ENCODE measurements at places on chromosomes 3 and 15.
A peak's percentile ranks its signal among the peaks of the same experiment; 100 is the strongest.

DNA sequence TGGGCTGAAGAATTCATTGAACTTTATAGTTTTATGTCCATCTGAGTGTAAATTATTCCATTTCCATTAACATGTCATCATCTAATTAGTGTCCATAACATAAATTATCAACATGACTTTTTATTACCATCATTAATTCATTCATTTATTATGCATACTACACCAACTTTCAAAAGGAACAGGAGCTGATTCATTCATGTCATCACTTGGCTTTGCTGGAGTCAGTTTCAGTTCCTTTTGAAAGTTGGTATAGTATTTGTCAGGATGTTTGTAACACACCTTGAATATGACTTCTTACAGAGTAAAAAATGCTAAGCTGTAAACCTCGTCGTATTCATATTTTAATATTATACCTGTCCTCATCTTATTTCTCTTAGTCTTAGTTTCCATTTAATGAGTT, 298.0 kb upstream of the RBMS3 start:
- ATAC-seq, result no peak

DNA sequence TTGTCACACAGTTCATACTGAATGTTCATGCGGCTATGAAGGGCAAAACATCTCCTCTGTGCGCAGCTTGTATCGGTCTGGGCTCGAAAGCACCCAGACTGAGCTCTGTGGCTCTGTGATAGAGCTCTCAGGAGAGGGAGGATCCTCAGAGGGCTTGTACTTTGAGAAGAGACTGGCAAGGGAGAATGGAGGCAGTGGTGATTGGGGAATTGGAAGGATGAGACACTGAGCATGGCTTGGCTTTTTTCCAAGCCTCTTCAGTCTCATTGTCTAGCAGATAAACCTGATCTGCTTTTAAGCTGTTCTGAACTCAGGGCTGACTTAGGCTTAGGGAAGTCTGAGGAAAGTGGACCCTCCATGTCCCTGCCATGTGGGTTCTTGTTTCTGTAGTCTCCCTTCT, 43.0 kb downstream of the RAD54L2 start:
- no peak for ATAC-seq

GRCh38 chr3:8421711-8422110, 79.9 kb upstream of the LMCD1 start:
- ATAC-seq, result no peak

GRCh38 chr15:68479406-68479805, 47.4 kb upstream of the ITGA11 start:
- no peak for ATAC-seq

GRCh38 chr15:67691450-67691849, 133.9 kb upstream of the SKOR1 start:
- no peak for ATAC-seq

- ATAC-seq, result no peak
Measured at GRCh38 chr3:184766555-184767261, 45.3 kb upstream of the VPS8 start.

DNA sequence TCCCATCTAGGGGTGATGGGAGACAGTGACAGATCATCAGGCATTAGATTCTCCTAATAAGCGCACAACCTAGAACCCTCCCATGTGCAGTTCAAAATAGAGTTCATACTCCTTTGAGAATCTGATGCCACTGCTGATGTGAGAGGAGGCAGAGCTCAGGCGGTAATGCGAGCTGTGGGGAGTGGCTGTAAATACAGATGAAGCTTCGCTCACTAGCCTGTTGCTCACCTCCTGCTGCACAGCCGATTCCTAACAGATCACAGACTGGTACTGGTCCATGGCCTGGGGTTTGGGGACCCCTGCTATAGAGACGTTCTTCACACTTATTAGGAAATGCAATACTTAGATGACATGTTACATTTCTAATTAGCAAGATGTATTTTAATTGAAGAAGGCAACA, 154.4 kb downstream of the CBLB start:
- ATAC-seq, result no peak

- ATAC-seq, result no peak
Measured at GRCh38 chr15:66707310-66708082, 5.5 kb downstream of the SMAD6 start.

- ATAC-seq, result no peak
Measured at GRCh38 chr3:193978030-193978429, 157.9 kb upstream of the HES1 start.

DNA sequence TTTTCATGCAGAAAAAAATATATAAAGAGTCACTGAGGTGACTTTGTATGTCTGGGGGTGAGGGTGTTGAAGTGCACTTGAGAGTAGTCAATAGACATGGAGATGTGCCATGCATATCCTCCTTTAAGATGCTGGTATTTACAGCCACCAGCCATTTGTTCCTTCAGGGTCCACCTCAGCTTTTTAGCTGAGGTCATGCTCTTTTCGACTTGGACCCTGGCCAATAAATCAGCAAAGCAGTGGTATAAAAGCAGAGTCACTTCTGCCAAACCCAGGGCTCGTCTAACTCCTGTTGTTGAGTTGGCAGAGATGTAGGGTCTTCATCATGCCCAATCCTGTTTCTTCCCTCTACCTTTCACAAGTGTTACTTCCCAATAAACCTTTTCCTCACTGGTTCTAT, 75.1 kb upstream of the OSTN start:
- ATAC-seq, result no peak

DNA sequence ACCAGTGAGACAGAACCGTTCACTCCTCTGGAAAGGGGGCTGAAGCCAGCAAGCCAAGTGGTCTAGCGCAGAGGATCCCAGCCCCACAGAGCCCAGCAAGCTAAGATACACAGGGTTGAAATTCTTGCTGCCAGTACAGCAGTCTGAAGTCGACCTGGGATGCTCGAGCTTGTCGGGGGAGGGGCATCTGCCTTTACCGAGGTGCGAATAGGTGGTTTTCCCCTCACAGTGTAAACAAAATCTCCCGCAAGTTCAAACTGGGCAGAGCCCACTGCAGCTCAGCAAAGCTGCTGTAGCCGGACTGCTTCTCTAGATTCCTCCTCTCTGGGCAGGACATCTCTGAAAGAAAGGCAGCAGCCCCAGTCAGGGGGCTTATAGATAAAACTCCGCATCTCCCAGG, 11.4 kb downstream of the CEP97 start:
- ATAC-seq, result no peak

DNA sequence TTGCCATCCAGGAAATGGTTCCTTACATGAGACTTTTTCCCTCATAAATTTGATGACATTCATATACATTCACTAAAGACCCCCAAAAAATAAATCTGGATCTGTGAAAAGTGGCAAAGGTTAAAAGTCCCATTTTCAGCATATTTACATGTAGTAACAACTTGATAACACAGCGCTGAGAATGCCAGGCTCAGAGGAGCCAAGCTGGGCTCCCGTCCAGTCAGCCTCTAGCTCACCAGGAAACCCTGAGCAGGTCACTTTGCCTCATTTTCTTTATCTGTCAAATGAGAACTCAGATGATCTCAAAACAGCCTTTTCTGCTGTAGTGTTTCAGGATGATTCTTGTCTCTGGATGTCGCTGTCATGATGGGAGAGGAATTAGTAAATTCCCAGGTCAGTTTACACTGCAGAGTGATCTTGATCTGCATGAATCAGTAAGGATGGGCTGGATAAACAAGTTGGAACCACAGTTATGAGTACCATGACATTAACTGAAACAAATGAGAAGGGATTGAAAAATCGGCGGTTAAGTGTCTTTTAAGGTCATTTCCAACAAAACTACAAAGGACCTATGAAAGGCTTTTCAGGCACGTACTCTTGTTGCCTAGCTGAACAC, 82.8 kb downstream of the PPARG start:
- peak; percentile 23 for ATAC-seq

DNA sequence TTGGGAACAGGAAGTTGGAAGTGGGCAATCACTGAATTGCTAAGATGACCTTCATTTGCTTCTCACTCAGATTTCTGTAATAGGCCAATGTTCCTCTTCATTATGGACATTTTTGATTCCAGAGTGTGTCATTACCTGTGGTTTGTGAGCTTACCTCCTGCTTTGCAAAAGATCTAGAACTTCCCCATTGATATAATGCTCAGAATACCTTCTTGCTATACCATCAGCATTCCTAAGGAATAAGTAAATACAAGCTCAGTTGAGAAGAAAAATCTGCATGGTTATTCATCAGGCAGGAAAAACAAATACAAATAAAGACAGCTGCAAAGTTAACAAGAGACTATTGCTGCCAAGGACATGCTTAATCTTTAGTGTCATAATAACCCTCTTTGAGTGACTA, 5.6 kb upstream of the RPL14 start:
- no peak for ATAC-seq

DNA sequence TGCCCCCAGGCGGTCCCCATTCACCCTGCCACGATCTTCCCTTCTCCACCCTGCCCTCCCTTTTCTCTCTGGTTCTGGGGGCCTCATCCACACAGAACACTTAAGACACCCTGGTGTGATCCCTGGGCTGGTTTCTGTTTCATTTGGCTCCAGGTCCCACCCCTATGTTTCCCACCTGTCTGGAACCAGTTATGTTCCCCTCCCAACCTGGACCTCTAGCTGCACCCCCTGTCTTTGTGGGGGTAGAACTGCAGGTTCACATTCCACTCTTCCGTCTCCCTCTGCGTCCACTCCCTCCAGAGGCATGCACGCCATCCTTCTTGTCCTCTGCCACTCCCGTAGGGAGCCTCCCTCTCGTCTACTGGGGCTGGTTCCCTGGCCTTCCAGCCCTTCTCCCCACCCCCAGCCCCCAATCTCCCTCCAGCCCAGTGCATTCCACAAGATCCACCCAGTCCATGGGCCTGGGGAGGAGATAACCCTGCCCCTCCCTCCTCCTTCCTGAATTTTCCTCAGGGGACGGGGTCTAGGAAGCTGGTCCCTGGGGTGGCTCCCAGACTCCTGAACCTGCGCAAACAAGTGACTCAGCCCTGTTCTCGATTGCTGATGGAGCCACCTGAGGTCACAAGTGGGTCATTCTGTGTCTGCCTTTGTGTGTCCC, 73.8 kb downstream of the ABTB1 start:
- no peak for ATAC-seq

DNA sequence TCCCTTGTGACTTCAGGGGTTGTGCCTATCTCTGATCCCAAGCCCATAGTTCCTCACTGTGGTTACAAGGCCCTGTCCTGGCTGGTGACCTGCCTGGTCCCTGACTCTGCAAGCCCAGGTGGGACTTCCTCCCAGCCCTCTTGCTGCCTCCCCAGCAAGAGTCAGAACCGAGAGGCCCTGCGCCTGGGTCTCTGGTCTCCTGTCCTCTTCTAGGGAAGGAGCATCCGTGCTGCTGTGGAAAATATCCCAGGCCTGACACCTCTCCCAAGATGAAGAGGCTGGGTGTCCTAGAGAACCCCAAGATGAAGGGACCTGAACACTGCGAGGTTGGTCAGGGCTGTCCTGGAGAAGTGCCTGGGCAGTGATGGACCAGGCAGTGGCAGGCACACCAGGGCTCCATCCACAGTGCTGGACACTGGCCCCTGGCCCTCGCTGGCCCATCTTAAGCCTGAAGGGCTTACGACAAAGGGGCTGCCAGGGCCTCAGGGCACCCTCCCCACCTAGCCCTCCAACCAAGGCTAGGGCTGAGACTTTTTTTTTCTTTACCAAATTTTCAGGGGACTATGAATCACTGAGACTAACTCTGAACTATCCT, 32.7 kb downstream of the PTH1R start:
- no peak for ATAC-seq

DNA sequence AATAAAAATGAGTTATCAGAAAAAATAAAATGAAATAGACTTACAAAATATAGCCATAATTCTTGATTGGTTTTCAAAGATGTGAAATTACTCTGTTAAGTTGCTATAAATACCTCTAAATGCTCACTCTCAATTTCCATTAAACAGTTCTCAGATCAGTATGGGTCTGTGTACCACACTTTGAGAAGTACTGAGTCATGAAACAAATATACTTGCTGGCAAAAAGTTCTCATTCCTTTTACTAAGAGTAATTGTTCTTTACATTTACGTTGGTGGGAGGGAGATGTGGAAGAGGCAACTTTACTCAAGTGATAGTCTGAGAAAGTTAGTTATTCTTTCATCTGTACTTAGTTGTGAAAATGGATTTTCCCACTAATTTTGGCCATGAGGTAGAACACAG, 96.3 kb downstream of the ZNF385D start:
- ATAC-seq, result no peak

DNA sequence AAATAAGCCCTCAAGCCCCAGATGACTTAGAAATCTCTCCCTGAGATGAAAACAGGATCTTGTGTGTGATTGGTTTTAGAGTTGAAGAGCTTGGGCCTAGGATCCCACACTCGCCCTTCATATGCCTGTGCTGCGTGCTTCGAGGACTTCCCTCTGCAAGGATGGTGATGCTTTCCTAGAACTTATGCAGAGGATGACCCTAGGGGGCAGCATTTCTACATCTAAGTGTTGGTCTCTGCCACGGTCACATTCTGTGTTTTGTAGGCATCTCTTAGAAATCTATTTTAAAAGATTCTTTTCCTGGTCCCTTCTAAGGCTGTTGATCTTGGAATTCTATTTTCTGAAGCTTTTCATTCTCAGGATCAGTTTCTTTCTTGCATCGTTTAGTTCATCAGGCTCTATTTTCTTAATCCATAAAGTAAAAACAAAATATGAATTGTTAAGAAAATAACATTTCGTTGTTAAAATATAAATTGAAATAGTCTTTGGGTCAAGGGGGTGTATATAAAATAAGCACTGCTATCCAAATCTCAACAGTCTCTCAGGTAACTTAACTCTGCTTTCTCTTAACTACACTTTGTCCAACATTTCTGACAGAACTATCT, 45.7 kb downstream of the WDR76 start:
- no peak for ATAC-seq
